ENCODE measurements at places on chromosomes 3 and 15. TPM values are rescaled to one million over a fixed set of nuclear protein-coding genes. Genes with fewer than 3 reads are reported as not detected.
A peak's percentile ranks its signal among the peaks of the same experiment; 100 is the strongest.

The WNT5A gene
- 5.9 TPM for total RNA-seq

- DNase-seq: no peak
Observed at GRCh38 chr3:105834768-105835167, 34.0 kb downstream of the CBLB start.

GRCh38 chr15:49467746-49468480 is 44.9 kb downstream of the FGF7 start:
- no peak for DNase-seq

- peak; percentile 24 for DNase-seq
Observed at GRCh38 chr3:69558912-69559311, 173.0 kb upstream of the FRMD4B start.

The TTLL13 gene
- 0.34 TPM for total RNA-seq

The TM6SF1 gene
- 1.5 TPM for total RNA-seq

DNA sequence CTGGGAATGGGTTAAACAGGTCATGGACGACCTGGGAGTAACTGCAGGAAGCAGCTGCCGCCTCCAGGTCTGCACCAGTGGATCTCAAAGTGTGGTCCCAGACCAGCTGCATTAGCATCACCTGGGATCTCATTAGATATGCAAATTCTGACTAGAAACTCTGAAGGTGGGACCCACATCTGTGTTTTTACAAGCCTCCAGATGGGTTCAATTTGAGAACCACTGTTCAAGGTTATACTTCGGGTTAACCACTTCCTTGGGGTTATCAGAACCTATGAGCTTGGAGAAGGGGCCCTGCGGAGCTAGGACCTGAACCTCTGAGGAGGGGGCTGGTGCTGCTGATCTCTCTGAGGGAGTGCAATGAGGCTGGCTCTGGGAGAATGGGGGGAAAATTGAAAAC is 324.8 kb upstream of the CTDSPL start:
- no peak for DNase-seq

The CNTN6 gene
- total RNA-seq: not detected

DNA sequence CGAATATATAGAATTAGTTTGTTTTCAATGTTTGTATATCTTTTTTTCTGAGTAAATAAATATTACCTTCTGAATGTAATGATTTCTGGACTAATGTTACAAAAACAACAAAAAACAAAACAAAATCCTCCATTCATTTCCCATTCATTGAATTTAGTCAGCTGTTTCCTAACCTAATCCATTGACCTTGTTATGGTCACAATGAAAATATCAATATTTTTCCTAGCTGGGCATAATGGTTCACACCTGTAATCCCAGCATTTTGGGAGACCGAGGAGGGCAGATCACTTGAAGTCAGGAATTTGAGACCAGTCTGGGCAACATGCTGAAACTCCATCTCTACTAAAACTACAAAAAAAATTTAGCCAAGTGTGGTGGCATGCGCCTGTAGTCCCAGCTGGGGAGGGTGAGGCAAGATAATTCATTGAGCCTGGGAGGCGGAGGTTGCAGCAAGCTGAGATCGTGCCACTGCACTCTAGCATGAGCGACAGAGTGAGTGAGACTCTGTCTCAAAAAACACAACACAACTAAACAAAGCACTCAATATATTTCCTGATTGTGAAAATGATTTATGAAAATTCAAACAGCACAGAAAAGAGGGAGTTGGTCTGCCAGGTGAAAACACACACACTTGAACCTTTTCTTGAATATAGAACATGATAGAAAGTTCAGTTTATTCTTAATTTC is 23.0 kb upstream of the PLSCR4 start:
- DNase-seq: no peak

The SNURF gene
- 15.8 TPM for total RNA-seq

GRCh38 chr15:57251941-57252340 is 124.4 kb upstream of the CGNL1 start:
- DNase-seq: no peak

- no peak for DNase-seq
Observed at GRCh38 chr3:24646790-24647189, 152.1 kb upstream of the THRB start.

DNA sequence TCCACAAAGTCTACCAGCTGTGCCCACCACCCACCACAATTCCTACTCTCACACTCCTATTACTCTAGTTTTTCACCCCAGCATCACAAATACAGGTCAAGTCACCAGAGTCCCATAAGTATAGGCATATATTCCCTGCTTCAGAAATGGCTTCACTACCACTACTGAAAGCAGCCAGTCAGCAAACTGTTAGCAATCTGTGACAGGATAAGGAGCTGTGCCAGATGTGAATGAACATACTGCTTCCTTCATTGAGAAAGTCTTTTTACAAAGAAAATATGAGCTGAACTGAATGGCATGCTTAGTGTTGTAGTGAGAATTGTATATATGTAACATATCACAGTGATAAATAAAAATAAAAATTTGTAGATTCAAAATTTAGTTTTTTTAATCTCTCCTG is 76.8 kb downstream of the C3orf85 start:
- DNase-seq: no peak

The FAM162A gene
- 152 TPM for total RNA-seq

DNA sequence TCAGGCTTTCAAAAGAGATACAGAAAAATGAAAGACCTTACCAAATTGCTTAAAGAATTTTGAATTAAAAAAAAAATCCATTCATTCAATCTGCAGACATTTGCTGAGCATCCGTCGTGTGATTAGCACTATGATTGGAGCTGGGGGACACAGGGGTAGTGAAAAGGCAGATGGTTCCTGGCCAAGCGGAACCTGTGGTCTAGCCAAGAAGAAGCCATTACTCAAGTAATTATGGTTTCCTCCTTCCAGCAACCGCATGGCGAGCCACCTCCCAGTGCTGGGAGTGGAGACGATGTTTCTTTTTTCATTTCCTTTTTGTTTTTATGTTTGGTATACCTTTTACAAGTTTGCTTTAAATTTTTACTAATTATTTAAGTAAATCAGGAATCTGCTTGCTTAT is 140.2 kb downstream of the CACNA2D3 start:
- DNase-seq: peak; percentile 4

The RFTN1 gene
- 9.7 TPM for total RNA-seq

The MEX3B gene
- total RNA-seq: 0.29 TPM

DNA sequence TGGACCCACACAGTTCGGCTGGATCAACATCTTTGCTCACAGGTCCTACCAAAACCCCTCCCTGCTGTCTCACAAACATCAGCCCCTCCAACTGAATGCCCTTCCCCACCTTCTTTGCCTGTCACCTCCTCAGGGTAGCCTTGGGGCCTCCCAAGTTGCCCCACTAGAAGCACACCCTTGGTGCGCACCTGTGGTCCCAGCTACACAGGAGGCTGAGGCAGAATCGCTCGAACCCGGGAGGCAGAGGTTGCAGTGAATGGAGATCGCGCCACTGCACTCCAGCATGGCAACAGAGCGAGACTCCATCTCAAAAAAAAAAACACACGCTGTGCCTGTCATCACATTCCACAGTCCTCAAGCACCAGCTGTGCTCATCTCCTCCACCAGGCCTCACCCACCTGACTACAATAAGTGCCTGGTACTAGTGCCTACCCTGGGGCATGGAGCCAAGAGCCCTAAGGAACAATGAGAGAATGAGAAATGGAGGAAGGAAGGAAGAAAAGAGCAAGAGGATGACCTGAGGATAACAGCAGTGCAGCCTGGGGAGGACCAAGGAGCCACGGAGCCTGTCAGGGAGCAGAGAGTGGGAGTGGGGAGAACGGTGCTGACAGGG is 26.0 kb downstream of the RPN1 start:
- DNase-seq: no peak

The GREM1 gene
- total RNA-seq: 77.8 TPM

GRCh38 chr15:86879250-86880229 is 799.9 kb downstream of the AGBL1 start:
- DNase-seq: no peak

DNA sequence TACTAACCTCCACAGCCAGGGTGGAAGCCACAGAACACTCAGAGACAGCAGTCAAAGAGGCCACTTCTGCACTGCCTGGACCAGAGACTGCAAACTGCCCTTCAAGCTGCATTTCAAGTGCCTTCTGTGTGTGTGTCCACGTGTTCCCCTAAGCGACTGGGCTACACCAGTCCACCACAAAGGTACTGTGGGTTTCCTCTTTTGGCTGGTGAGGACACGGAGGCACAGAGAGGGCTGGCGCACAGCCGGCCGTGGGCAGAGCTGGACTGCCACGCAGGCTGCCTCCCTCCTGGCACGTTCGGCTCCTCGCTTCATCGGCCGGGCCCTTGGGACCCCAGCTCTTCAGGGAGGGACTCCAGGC is 60.9 kb downstream of the MGLL start:
- peak; percentile 37 for DNase-seq
